ENCODE measurements at places on chromosomes 4 and X. TPM values are rescaled to one million over a fixed set of nuclear protein-coding genes. Genes with fewer than 3 reads are reported as not detected.

DNA sequence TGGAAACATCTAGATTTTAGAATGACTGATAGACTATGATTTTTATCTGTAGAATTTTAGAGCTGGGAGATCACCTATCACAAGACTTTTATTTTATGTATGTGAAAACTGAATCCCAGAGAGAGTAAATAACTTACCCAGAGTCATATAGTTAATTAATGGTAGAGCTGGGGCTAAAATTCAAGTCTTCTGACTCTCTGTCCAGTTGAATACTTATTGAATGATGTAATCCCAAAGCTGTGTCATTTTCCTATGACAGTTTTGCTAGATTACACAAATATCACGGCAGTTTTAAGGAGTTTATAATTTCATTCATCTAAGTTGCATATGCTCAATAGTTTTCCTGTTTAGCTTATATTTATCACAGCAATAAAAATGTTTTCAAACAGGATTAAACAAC is 6.7 kb downstream of the NRK start:
- DNase-seq: no peak

DNA sequence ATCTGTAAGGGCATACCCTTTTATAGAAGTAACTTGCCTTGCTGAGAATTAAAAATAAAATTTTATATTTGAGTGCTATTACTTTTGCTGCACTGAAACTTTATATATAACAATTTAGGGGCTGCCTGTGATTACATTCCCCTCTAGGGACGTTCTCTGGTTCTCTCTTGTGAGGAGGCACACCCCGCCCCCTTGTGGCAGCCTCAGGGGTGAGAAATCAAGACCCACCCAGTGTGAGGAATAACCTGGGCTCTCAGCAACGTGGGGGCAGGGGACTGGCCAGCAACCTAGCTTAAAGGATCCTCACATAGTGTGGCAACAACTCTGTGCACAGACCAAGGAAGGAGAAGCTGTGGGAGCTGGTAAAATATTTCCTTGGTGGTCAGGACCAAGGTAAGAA is 43.7 kb downstream of the MAGEA9 start:
- peak; percentile 35 for DNase-seq

DNA sequence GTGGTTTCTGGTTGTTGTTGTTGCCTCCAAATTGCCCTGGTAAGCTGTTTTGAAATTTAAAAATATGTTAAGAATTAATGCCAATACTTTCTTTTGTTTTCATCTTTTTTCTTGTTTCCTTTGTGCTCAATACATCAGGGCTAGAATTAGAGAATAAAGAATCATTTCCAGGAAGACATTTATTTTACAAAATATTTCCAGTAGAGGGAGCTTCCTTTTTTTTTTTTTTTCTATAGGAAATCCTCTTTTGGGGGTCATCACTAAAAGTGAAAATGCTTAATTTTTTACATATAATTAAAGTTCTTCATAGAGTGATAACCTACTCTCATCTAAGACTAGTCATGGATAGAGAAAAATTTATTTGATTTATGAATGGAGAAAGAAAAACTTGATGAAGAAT is 2.4 kb downstream of the GLRA3 start:
- no peak for DNase-seq

DNA sequence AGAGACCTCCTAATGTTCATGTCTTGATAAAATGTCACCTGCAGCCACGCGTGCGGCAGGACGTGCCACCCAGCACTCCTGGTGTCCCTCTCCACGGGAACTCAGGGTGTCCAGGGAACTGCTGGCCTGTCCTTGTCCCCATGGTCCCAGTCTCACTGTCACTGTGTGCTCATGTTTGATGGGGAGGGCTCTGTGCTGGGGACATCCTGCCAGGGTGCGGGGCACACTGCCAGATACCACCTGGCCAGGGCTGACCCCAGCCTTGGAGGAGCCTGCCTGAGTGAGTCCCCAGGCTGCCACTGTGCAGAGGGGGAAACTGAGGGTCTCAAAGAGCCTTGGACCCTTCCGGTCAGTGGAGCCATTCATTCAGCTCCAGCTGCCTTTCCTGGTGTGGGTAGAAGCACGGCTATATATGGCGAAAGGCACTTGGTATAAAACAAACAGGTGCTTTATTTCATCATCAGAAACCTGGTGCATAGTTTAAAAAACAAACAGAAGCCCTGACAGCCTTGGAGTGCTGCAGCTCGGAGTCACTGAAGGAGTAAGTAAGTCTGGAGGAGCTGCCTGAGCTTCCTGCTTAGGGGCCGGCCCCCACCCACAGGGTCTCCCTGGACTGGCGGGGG is 33.0 kb downstream of the NOP14 start:
- no peak for DNase-seq

SLC34A2 gene
- total RNA-seq: not detected

GRCh38 chr4:140423106-140423505 is 4.3 kb downstream of the CLGN start:
- DNase-seq: no peak

DNA sequence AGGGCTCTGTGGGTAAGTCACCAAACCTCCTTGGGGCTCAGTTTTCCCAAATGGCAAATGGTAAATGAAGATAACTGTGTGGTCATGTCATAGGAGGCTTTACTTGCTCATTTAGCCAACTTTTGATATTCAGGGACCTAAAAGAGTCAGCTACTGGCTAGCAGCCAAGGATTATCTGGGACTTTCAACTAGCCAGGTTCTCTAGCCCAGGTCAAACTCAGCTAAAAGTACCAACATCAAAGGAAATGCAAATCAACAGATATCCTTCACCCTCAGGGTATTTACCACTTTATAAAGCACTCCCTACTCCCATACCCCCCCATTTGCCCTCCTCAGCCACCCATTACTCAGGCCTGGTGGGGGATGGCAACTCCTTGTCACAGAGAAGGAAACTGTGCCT is 7.5 kb downstream of the AMER1 start:
- no peak for DNase-seq

DNA sequence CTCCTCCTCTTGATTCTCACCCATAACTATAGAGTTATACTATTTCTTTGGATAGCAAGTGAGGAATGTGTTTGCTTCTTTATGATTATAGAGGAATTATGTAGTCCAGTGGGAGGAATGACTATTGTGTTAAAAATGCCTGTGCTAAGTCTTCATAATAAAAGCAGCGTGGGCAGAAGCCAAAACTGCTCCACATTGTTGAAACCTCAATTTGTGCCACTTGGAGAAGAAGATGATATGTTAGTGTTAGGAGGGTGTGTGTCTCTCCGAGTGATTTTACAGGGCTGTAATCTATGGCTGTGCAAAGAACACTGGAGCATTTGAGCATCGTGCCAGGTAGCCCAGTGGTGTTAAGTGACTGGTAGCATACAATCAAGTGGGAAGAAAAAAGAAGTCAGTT is 74.3 kb downstream of the FRAS1 start:
- no peak for DNase-seq

- DNase-seq: no peak
Observed at GRCh38 chrX:141632124-141632523, 42.6 kb downstream of the SPANXA2 start.

USP17L15 gene
- total RNA-seq: not detected

DNA sequence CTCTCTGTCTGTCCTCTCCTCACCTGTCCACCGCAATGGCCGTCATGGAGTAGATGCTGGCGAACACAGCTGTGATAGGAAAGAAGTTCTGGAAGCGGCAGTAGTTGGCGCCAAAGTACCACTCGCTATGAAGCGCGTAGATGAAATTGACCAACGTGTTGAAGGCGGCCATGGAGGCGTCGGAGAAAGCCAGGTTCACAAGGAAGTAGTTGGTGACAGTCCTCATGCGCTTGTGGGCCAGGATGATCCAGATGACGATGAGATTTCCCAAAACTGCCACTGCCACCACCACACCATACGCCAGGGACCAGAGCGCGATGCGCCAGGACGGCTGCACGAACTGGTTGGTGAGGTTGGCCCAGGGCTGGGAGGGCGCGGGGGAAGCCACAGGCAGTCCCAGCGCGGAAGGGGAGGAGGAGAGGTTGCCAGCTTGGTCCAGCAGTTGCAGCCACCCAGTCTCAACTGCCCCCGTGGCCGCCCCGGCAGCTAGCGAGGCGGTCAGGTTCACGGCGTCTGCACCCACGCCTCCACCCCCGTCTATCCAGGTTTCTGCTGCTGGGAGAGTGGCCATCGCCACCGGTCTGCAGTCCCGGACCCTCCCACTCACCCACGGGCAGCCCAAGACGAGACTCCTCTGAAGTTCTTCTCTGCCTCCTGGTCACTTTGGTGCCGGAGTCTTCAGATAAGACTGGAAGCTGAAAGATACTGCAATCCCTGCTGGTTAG is 518 bp downstream of the TACR3 start:
- no peak for DNase-seq

DNA sequence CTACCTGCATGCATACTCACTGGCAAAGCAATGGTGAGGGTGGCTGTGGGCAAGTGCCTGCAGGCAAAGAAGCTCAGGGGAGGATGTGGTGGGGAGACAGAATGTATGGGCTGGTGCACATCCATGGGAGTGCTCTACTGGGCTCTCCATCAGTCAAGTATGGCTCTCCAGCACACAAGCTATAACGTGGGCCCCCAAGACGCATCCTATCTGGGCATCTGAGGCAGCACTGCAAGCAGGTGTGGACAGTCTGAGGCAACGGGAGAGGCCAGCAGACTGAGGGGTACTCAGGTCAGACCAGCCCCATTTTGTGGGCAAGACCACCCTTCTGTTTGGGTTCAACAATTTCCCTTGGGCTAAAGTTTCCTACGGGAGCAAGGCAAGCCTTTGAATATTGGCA is 1227.8 kb downstream of the FAM133A start:
- no peak for DNase-seq

CLNK gene
- total RNA-seq: not detected

SPIN2A gene
- 0.25 TPM for total RNA-seq

GRCh38 chr4:120826449-120826848 is 96.1 kb downstream of the PRDM5 start:
- no peak for DNase-seq

GRCh38 chrX:149830192-149830873 is 48.6 kb downstream of the MAGEA9 start:
- peak; percentile 13 for DNase-seq

- no peak for DNase-seq
Observed at GRCh38 chr4:157977086-157977485, 195.7 kb downstream of the GASK1B start.

GRCh38 chrX:38694394-38694793 is 106.9 kb upstream of the MID1IP1 start:
- DNase-seq: peak; percentile 16

GABRG1 gene
- total RNA-seq: not detected

DNA sequence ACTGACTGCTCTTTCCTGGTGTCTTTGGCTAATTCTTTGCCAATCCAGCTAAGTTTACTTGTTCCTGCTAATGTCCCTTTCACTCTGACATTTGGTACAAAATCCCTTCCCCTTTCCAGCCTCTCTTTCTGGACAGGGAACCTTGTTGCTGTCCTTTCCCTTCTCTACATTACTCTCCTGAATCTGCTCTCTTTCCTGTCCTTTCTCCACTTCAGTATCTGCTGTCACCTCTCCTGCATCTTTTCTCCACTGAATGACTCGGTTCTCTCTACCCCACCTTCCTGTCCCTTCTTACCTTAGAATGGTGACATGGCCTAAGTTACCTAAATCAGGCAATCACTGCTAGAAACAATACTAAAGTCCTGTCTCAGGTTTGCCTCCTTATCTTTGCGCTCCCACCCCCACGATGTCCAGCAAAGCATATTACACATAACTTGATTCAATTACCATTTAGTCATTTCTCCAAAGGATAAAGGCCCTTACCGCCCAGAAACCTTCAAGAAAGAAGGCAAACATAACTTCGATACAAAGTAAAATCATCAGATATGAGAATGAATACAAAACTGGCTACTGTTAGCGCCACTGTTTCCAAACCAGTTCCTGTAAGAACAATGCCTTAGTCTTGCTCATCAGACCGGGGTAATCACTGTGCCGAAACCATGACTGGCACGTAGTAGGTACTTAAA is 890 bp downstream of the BOD1L1 start:
- no peak for DNase-seq

DNA sequence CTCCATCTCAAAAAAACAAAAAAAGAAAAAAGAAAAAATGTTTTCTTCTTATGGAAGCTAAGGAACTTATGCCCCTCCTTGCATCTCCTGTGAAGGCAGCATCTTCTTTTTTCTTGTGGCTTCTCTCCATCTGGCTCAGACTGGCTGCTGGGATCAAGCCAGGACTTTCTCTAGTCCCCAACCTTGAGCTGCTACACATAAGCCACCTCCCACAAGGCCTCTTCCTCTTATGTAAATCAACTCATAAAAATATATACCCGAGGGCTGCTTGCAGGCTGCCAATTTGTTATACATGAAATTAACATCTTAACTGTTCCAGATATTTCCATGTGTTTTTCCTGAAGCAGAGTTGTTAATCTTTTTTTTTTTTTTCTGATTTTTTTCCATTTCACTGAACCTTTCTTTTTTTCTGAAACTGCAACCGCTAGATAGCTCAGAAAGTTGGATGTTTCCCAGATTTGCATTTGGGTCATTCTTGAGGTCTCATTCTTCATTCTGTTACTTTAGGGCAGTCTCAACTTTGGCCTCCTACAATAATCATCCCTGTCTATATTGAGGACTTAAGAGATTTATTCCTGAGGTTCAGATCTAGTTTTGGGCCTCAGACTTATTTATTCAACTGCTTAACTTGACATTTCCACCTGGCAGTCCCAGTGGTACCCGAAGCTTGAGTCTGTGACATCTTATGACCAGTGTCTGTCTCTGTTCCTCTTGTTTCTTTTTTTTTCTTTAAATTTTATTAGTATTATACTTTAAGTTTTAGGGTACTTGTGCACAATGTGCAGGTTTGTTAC is 10.3 kb downstream of the SNX25 start:
- DNase-seq: no peak

SSX4B gene
- not detected for total RNA-seq

CXCL3 gene
- 1.3 TPM for total RNA-seq

DNA sequence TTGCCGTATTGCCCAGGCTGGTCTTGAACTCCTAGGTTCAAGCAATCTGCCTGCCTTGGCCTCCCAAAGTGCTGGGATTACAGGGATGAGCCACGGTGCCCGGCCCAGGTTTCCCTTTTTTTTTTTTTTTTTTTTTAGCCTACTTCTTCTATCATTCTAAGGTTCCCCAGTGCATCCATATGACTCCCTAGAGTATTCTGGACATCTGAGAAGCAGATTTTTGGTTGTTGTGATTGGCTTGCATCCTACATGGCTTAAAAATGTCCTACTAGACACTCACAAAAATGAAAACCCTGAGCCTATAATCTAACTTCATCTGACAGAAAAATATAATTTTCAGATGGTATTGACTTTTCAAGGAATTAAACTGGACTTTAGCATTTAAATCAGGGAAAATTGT is 41.7 kb downstream of the SMIM14 start:
- no peak for DNase-seq

GRCh38 chr4:24655971-24656370 is 71.6 kb upstream of the DHX15 start:
- peak; percentile 17 for DNase-seq

DNA sequence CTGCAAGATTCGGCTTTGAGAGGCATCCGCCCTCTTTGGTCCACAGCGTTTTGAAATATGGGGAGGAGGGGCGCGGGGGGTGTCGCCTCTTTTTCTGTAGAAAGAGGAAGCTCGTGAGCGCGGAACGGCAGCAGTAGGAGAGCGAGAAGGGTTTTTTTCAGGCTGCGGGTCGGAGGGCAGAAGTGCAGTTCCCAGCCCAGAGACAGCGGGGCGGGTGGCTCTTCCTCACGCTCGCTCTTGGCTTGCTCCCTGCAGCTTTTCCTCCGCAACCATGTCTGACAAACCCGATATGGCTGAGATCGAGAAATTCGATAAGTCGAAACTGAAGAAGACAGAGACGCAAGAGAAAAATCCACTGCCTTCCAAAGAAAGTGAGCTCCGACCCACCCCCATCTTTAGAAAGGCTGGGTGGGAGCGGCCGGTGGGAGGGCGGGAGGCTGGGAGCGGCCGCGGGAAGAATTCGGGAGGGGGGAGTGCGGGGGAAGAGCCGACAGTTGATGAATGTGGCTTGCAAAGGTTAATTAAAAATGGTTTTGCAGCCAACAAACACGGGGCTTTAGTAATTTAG is 1.2 kb downstream of the TMSB4X start:
- DNase-seq: peak; percentile 57

All from SJCRH30 (cell line).